Activated CD4-positive, alpha-beta T cell treated with anti-CD3 and anti-CD28 coated beads, Interleukin-2, amount 50 U/mL, for 16 hours (primary cell): ENCODE measurements at places on chromosomes 13 and 19.

GRCh38 chr13:71922194-71922593 is 55.2 kb upstream of the DACH1 start:
- no peak for DNase-seq

GRCh38 chr19:13121551-13122274 is 3.6 kb downstream of the NACC1 start:
- DNase-seq = no peak

- no peak for DNase-seq
Measured at GRCh38 chr13:22432690-22433089, 748.1 kb upstream of the SGCG start.

DNA sequence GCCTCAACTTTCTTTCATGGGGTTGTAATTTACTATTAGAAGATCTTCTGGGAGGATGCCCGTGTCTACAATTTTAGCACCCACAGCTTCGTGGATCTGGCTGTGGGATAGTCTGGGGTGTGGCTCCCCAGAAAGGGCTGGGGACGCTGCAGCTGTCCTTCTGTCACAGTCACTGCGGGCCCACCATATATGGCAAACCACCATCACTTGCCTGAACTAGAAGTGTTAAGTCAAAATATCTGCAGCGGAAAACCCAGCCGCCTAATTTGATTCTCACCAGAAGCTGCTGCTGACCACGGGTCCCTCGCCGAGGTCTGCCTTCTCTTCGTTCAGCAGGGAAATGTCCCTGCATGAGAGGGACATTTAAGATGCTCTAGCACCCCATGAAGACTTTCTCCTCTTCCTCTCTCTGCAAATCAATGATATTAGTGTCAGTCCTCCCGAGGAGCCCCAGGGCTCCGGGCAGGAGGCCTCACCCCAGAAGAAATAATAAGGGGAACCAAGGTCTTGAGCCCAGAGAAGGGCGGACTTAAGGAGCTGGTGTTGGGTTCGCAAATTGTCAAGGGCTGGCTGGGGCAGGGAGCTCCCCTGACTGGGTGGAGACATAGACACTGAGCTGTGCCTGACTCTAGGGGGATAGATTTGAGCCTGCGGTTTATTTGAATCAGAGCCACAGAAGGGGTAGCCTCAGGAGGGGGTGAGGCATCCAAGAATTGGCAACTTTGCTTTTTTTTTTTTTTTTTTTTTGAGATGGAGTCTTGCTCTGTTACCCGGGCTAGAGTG is 3.0 kb upstream of the MATK start:
- no peak for DNase-seq

GRCh38 chr19:41416194-41416674 is 10.9 kb downstream of the B3GNT8 start:
- no peak for DNase-seq

DNA sequence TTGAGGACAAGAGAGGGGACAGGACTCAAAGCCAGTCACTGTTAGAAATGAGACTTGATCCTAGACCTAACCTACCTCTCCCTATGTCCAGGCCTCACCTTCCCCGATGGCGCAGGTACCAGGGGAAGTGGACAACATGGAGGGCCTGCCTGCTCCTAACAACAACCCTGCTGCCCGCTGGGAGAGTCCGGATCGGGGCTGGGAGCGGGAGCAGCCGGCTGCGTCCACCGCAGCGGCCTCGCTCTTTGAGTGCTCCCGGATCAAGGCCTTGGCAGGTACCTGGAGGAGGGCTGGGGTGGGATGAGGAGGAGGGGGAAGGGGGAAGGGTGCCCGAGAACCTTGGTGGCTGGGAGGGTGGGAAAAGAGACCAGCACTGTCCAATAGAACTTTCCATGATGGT is 5.7 kb downstream of the SPTBN4 start:
- DNase-seq = no peak

GRCh38 chr19:47854459-47854858 is 4.6 kb upstream of the TPRX2 start:
- no peak for DNase-seq

DNA sequence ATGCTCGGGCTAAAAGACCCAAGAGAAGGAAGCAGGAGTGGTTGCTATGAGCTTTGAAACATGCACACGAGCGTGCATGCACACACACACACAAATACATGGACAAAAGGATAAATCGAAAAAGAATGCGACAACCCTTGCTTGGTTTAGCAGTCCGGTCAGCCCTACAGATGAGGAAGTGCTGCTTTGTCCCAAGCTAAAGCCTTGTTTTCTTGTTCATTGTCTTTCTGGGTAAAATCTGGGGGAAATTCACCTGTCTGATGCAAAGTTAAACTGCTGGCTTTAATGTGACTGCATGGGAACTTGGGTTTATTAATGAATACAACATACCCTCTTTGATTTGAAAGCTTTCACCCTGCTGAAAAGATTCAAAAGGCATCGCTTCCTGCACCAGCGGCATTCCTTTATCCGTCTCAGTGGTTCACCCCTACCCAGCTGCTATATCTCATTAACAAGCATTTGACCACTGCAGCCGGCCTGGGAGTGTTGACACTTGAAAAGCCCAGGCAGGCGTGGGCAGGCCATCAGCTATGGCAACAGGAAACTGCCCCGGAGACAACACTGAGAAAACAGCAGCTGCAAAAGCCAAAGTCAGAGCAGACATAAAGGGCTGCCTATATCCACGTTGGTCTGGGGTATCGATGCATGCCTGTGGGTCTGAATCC is 301.7 kb downstream of the NDFIP2 start:
- no peak for DNase-seq

- DNase-seq = no peak
Measured at GRCh38 chr13:25067064-25067463, 28.9 kb upstream of the PABPC3 start.

DNA sequence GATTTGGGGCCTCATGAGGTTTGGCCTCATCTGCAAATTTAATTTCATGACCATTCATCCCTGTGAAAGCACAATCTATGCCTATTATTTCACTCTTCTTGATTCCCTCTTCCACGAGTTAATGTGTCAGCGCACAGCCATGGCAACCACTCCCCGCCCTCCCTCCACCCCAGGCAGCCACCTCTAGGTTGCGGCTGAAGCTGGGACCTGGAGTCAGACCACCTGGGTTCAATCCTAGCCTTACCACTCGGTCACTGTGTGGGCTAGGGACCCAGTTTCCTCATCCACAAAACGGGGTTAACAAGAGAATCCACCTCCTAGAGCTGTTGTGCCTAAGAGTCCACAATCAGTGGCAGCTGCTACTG is 9.8 kb downstream of the CHST8 start:
- no peak for DNase-seq

DNA sequence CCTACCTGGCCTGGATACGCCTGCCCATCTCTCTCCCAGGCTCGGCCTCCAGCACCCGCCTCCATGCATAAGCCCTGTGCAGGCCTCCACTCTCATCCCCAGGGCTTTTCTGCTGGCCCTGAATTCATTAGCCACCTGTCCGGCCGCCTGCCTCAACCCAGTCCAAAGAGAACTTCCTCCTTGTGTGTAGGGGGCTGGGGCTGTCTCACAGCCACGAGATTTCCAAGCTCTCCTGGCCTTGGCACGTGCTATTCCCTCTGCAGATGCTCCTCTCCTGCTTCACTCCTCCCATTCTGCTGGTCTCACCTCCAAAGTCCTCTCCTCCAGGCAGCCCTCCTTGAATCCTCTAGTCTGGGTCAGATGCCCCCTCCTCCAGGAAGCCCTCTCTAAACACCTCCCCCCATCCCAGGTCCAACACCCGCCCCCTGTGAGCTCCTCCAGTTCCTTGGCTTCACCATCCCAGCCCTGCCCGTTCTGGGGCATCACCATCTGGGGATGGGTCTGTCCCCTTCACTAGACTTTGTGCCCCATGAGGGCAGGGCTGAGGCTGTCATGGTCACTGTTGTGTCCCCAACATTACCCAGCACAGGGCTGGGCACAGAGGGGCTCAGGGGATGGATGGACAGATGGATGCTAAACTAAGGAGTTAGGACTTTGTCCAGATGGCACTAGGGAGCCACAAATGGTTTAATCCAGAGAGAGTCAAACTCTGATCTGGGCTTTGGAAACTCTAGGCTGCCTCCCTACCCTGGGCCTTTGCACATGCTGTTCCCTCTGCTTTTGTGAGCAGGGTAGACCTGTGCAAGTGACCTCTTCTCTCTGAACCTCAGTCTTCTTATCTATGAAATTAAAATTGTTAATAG is 14.8 kb downstream of the MEIS3 start:
- DNase-seq = no peak

GRCh38 chr13:66506979-66507378 is 723.2 kb downstream of the PCDH9 start:
- peak; percentile 4 for DNase-seq

- no peak for DNase-seq
Measured at GRCh38 chr13:44148159-44148914, 225.3 kb upstream of the SERP2 start.

- no peak for DNase-seq
Measured at GRCh38 chr19:408902-409515, at the start of gene C2CD4C. C2CD4C (minus strand) TSS chr19:409147; CDS start chr19:408361, 786 bp downstream.

GRCh38 chr19:38853214-38853613 is 3.4 kb upstream of the HNRNPL start:
- DNase-seq = no peak

DNA sequence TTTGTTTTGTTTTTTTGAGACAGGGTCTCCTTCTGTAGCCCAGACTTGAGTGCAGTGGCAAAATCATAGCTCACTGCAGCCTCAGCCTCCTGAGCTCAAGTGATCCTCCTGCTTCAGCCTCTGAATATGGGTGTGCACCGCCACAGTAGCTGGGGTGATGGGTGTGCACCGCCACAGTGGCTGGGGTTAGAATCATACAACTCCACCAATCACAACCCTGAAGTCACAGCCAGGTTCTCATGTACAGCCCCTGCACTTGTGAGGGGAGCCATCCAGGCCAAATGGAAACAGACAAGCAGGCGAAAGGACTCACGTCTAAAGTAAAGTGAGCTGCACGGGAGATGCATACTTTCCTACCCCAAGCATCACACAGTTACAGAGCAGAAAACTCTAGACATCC is 63.1 kb upstream of the RANBP3 start:
- DNase-seq = no peak

DNA sequence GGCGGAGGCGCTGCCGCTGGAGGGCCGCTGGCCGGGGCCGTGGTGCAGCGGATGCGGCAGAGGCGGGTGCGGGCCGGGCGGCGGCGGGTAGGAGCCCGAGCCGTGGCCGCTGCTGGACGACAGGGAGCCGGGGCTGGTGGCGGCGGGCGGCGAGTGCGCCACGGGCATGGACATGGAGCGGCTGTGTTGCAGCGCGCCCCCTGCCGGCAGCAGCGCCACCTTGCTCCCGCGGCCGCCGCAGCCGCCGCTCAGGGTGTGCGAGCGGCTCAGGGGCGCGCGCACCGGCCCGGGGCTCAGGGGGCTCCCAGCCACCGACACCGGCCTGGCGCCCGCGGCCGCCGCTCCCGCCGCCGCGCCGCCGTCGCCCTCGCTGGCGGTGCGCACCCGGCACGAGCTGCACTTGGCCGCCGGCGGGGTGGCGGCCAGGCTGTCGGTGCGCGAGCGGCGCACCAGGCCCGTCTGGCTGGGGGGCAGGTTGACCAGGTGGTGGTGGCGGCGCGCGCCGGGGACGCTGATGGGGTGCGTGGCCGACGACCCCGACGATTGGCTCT is 1.7 kb downstream of the IRS2 start:
- DNase-seq = peak; percentile 64

- DNase-seq = no peak
Measured at GRCh38 chr19:42389899-42390298, at the start of gene CNFN. CNFN (minus strand) TSS chr19:42390297; CDS start chr19:42389037, 1,260 bp downstream.

DNA sequence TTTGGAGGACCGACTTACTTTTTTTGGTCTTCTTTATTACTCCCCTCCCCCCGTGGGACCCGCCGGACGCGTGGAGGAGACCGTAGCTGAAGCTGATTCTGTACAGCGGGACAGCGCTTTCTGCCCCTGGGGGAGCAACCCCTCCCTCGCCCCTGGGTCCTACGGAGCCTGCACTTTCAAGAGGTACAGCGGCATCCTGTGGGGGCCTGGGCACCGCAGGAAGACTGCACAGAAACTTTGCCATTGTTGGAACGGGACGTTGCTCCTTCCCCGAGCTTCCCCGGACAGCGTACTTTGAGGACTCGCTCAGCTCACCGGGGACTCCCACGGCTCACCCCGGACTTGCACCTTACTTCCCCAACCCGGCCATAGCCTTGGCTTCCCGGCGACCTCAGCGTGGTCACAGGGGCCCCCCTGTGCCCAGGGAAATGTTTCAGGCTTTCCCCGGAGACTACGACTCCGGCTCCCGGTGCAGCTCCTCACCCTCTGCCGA is 409 bp downstream of the FOSB start:
- peak; percentile 23 for DNase-seq

DNA sequence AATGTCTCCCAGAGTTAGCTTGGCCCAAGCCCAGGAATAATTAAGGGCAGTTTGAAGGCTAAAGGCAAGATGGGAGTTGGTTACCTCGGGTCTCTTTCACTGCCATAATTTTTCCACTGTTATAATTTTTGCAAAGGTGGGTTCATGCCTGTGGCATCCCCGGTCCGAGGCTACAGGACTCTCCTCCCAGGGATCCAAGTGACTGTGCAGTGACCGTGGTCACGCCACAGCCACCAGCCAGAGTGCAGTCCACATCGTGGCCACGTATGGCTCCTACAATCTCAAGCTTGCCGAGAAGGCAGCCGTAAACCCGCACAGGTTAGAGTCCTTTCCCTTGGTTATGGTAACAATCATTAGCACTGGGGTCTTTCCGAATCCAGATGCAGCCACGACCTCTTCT is 36.8 kb downstream of the C13orf46 start:
- no peak for DNase-seq

DNA sequence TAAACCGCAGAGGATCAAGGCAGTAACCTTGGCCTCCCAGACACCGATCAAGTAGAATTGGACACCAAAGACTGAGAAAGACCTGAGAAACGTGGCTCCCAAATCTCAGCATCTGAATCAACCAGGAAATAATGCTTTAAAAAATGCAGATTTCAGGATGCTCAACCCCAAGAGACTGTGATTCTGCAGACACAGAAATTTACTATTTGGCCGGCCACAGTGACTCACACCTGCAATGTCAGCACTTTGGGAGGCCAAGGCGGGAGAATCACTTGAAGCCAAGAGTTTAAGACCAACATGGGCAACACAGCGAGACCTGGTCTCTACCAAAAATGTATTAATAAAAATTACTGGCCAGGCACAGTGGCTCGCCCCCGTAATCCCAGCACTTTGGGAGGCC is 6.2 kb downstream of the ABCC4 start:
- DNase-seq = no peak

GRCh38 chr19:10680545-10681135 is 20.6 kb upstream of the QTRT1 start:
- no peak for DNase-seq

GRCh38 chr13:107322228-107322627 is 754.3 kb upstream of the ARGLU1 start:
- no peak for DNase-seq

- no peak for DNase-seq
Measured at GRCh38 chr13:113475280-113475679, 15.2 kb downstream of the DCUN1D2 start.

- no peak for DNase-seq
Measured at GRCh38 chr19:38015761-38016160, 108.8 kb downstream of the SIPA1L3 start.

GRCh38 chr19:11450570-11451326 is 15.3 kb downstream of the PRKCSH start:
- no peak for DNase-seq

DNA sequence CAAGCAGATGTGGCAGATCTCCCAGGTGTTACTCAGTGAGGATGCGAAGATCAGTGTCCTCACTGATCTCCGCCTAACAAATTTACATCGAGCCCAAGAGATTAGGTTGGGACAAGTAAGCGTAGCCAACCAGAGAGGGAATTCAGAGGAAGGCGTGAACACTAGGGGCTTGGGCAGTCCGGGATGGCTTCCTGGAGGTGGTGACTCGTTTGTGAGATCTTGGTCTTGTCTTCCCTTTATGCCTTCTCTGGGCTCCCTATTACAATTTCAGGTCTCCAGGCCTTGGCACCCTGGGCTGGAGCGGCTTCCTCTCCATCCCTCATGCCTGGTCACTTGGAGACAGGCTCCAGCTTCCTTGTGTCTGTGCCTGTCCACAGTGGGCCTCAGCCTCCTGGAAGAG is 6.2 kb downstream of the SF3A2 start:
- no peak for DNase-seq
